ENCODE measurements at places on chromosomes 2 and 18. TPM values are rescaled to one million over a fixed set of nuclear protein-coding genes. Genes with fewer than 3 reads are reported as not detected.

TTLL4 gene
- total RNA-seq = 5.8 TPM

UGGT1 gene
- total RNA-seq = 53.7 TPM

AGXT gene
- total RNA-seq = not detected

GRCh38 chr2:38315707-38316333, 61.3 kb downstream of the ATL2 start:
- H3K4me1 ChIP-seq = peaks cover 7% of the 10 kb centered on the region
- peaks cover 8% of the 10 kb centered on the region for H3K36me3 ChIP-seq
- DNase-seq = no peak
- H3K27ac ChIP-seq = no peak overlapping the region
- H3K27me3 ChIP-seq = no peaks in the 10 kb centered on the region

- H3K27ac ChIP-seq = no peak overlapping the region
- no peaks in the 10 kb centered on the region for H3K27me3 ChIP-seq
- DNase-seq = no peak
- no peaks in the 10 kb centered on the region for H3K36me3 ChIP-seq
- H3K4me3 ChIP-seq = no peak overlapping the region
These were observed 553.4 kb downstream of the TNS1 start for GRCh38 chr2:217449444-217449843.

GRCh38 chr2:64331849-64332699, 121.9 kb upstream of the LGALSL start:
- H3K36me3 ChIP-seq = no peaks in the 10 kb centered on the region
- H3K27me3 ChIP-seq = no peaks in the 10 kb centered on the region
- H3K4me3 ChIP-seq = no peak overlapping the region

GRCh38 chr2:96260387-96261260, 5.2 kb downstream of the TMEM127 start:
- H3K36me3 ChIP-seq = peaks cover 4% of the 10 kb centered on the region
- peak overlapping the region; percentile 6 for H3K4me3 ChIP-seq
- H3K27ac ChIP-seq = peak overlapping the region; percentile 95
- DNase-seq = peak; percentile 80

DNA sequence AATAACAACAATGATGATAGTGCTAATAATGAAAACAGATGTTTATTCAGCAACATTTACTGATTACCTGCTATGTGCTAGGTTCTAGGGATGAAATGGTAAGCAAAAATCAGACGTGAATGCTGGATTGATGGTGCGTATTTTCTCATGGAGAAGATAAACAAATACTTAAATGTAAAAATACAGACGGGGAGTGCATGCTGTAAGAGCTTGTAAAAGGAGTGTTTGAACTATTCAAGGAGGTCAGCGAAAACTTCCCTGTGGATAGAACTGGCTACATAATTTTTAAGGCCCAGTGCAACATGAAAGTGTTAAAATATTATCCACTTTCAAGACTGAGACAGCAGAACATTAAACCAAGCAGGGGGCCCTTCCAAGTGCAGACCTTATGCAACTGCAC, 22.1 kb downstream of the MTX2 start:
- H3K4me1 ChIP-seq = peaks cover 9% of the 10 kb centered on the region
- H3K27me3 ChIP-seq = no peaks in the 10 kb centered on the region
- H3K4me3 ChIP-seq = no peak overlapping the region
- no peak overlapping the region for H3K27ac ChIP-seq

GRCh38 chr18:79569720-79570119, 109.9 kb upstream of the CTDP1 start:
- peaks cover 25% of the 10 kb centered on the region for H3K4me1 ChIP-seq
- H3K4me3 ChIP-seq = no peak overlapping the region
- no peak overlapping the region for H3K27ac ChIP-seq
- DNase-seq = peak; percentile 21
- no peaks in the 10 kb centered on the region for H3K36me3 ChIP-seq
- no peaks in the 10 kb centered on the region for H3K27me3 ChIP-seq

Measured in heart left ventricle (tissue), 16 donors.